Stimulated activated CD8-positive, alpha-beta memory T cell treated with anti-CD3 and anti-CD28 coated beads, Interleukin-7, amount 100 ng/mL, for 1 hour (primary cell): ENCODE measurements at places on chromosomes 5 and 9.
A peak's percentile ranks its signal among the peaks of the same experiment; 100 is the strongest.

DNA sequence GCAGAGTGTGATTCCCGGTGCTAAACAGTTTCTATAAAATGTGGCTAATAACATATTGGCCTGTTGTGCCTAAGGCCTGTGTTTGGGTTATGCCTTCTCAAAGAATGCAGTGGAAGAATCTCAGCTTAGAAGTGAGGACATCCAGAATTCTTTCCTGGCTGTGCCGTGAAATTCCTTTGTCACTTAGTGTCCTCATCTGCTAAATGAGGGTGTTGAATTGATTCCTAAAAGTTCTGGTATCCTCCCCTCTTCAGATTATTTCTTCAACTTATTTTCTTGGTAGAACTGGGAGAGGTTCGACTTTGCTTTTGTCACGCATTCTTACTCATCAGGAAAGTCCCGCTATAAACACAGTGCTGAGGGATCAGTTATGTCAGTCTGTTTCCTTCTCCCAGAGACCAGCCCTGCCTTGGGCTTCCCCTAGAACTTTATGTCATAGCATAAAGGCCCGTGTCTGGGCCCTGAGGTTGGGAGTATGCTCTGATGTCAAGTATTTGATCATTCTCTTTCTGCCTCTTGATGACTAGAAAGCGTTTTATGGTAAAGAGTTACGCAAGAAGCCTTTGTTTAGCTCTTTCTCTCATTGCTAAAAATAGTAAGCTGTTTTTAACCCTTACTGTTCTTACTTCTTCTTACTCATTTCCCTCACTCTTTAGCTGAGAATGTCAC is 29.5 kb downstream of the MTAP start:
- DNase-seq, result no peak

- DNase-seq, result no peak
These were observed 102.1 kb downstream of the OTULIN start for GRCh38 chr5:14766584-14766983.

GRCh38 chr9:109652112-109652511 is 127.9 kb upstream of the PALM2AKAP2 start:
- DNase-seq, result no peak

- no peak for DNase-seq
These were observed 324.4 kb downstream of the PRELID2 start for GRCh38 chr5:145510769-145511168.

- no peak for DNase-seq
These were observed 216.0 kb upstream of the DAP start for GRCh38 chr5:10977011-10977410.

- no peak for DNase-seq
These were observed 73.4 kb upstream of the ATG10 start for GRCh38 chr5:81898403-81898802.

- DNase-seq, result no peak
These were observed 187.7 kb downstream of the OLFM1 start for GRCh38 chr9:135275163-135275562.

- no peak for DNase-seq
These were observed 269.9 kb upstream of the TUSC1 start for GRCh38 chr9:25948182-25948581.

DNA sequence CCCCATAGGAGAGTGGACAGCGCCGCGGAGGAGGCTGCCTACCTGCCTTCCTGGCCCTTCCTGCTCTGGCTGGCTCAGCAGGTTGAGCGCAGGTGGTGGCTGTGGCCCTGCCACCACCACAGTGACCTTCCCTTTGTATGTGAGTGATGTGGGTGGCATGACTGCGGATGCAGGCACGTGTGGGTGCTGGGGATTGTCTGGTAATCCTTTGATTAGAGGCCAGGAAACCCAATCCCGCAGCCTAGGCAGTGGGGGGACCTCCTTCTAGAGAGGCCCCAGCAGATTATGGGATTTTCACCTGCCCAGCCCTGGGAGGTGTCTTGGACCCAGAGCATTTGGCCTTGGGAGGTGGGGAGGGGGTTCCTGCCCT is 16.5 kb downstream of the RXRA start:
- no peak for DNase-seq

DNA sequence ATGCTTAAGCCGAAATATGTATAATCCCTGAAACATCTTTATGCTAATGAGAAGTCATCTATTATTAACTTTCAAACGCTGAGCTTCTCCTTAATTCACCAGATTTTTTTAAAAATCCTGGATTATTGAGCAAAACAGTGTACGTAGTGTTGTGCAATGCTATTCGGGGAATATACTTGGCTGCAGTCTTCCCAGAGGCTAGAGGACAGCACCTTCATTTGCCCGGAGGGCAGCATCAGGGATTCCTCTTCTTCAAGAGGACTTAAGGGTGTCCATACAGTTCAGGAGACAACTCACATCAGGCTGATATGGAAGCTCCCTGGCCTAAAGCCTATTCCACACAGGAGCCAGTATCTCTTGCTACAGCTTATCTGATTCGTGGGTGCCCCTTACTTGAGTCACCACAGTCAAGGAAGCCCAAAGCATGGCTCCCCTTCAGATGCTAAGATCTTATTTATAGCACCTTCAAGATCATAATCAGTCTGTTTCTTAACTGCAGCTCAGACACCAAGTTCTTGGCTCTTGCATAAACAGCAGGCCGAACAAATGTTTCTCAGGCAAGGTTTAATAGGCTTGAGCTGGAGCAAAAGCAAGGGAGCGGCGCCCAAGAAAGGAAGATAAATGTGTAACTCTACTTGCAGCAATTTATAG is 29.4 kb downstream of the NUTM2F start:
- DNase-seq, result no peak

DNA sequence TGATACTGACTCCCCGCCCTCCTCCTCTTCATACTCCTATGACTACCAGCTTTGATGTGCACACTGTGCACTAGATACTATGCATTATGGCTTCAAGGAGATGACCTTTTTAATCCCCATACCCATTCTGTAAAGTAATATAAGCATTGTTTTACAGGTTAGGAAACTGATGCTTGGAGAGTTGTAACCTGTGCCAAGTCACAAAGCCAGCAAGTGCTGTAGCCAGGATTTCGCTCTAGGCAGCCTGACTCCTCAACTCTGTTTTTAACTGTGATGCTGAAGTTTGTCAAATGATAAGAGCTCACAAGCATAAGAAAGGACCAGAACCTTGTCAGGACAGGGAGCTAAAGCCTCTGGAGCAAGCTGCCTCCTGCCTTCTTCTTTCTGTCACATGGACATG is 461.3 kb downstream of the TMEM232 start:
- no peak for DNase-seq

DNA sequence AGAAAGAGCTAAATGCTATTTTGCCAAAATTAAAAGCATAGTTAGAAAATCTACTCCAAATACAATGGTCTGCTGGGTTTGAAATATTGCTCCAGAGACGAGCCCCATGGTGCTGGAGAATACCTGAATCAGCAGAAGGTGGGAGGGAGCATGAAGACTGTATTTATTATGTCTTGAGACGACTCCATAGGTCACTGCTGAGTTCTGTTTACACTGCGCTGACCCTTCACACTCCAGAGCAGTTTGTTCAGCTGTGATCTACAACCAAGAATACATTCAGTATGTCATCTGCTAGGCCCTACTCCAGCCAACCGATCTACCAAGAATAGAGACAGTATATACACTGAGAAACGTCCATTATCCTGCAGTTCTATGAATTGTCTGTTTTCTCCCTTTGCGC is 150.5 kb downstream of the TLE1 start:
- no peak for DNase-seq

- no peak for DNase-seq
These were observed 182.4 kb downstream of the SEMA5A start for GRCh38 chr5:9363449-9363848.

DNA sequence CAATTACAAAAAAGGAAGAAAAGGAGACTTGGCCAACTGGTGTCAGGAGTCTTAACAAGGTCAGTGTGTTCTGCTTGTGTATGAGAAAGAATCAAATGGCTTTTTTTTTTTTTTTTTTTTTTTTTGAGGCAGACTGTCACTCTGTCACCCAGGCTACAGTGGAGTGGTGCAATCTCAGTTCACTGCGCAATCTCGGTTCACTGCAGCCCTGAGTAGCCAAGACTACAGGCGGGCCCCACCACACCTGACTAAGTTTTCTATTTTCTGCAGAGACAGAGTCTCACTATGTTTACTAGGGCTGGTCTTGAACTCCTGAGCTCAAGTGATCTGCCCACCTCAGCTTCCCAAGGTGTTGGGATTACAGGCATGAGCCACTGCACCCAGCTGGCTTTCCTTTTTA is 3.1 kb upstream of the IL7R start:
- DNase-seq, result peak; percentile 48

DNA sequence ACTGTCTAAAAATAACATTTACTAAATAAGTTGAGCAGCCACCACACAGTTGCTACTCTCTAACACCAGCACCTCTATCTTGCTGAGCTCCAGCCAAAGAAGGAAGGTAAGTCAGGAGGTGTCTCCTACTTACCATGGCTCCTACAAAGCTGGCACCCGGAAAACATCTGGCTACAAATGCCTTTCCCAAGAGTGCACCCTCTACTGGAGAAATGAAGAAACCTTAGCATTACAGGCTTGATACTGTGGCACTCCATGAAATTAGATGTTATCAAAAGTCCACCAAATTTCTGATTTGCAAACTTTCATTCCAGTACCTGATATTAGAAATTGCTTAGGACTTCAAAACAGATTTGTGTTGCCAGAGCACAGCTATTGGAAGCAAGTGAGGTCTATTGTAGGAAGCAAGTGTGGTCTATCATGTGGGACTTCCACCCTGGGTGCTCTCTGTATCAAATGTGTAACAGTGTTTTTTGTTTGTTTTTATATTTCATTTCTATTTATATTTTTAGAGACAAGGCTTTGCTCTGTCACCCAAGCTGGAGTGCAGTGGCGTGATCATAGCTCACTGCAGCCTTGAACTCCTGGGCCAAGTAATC is 25.7 kb upstream of the RFK start:
- no peak for DNase-seq

DNA sequence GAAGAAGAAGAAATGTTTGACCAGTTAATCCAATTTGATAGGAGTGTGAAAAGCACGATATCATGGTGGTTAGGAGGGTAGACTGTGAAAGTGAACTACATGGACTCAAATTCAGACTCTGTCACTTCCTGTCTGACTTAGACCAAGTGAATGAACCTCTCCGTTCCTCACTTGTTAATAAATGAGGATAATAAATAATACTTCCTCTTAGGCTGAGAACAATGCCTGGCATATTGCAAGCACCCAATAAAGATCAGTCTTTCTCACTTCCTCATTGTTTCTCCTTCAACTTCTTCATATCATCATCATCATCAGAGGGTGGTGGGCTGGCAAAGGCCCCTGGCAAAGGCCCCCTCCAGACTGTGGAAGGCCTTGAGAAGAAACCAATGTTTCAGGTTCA is 148.7 kb downstream of the CDK5RAP2 start:
- DNase-seq, result no peak

- DNase-seq, result no peak
These were observed 703 bp downstream of the ISCA1 start for GRCh38 chr9:86281593-86282076.

DNA sequence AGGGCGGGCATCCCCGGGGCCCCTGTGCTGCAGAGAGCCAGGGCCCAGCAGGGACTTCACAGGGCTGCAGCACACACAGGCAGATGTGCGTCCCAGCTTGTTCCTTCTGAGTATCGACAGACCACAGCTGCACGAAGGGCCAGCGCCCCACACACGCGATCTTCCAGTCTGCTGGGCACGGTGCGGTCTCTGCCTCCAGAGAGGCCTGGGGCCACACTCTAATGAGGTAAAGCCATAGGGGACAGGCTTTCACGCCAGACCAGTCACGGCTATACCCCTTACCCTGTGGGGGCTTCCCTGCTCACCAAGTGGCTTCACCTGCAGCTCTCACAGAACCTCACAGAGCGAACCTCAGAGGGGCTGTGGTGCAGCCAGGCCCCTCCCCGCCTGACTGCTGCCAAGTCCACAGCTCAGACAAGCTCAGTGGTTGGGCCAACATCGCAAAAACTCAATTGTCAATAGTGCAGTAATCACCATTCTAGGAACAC is 82.2 kb downstream of the SHB start:
- DNase-seq, result no peak

- no peak for DNase-seq
These were observed 7.4 kb upstream of the HNRNPA0 start for GRCh38 chr5:137761566-137761965.

GRCh38 chr5:132024789-132025402 is 13.4 kb upstream of the ACSL6 start:
- no peak for DNase-seq

- DNase-seq, result no peak
These were observed 13.7 kb downstream of the IER5L start for GRCh38 chr9:129164246-129164930.

DNA sequence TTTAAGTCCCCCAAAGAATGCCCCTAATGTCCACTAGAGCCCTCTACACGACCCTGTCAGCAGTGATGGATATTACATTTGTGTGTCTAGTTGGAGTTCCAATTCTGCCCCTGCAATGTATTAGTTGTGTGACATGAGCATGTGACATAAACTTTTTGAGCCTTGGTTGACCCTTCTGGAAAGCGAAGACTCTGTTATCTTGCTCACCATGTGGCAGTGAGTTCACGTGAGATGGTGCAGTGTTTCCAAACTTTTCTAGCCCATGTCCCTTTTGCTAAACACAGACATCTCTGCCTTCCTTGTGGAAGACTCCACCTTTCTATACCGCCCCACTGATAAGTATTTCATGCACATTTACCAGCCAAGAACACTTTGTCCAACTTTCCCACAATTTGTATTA is 87.0 kb upstream of the BOD1 start:
- no peak for DNase-seq

- DNase-seq, result no peak
These were observed 48.0 kb downstream of the HAPLN1 start for GRCh38 chr5:83672646-83673045.

DNA sequence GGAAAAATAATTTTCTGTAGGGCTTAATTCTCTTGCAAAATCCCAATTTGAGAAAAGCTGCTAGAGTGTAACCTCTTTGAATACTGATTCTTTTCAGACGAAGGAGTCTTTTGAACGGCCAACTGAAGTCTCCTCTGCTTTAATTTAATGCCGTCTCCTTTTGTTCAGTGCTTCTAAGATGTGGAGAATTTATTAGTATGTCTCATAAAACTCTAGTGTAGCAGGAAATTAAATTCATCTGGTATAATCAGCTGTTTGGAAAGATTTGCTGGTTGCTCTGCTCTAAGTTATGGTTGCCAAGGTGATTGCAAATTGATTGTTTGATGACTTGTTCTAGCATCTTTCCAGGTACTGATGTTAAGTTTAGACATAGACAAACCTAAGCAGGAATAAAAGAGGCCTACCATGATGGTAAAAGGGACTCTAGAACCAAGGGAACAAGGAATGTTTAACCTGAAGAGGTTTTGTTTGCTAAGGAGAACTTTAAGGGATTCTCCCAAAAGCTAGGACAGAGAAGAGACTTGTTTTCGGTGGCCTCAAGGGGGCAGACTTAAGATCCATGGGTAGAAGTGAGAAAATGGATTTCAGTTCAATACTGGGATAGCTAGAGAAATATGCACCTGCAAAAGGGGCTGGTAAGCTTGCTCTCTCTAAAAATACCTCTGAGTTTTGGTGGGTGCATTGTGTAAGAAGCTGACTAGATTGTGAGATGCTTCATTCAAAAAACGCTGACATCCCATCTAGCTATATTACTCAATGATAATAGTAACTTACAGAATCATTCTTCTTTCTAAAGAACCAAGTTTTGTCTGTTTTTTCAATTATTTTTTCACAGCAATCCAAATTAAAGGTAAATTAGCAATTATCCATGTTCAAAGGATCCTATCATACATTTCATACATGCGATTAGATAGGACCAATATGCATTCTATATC is 5.7 kb upstream of the ADRB2 start:
- no peak for DNase-seq
